ENCODE measurements at places on chromosomes 6 and 20. TPM values are rescaled to one million over a fixed set of nuclear protein-coding genes. Genes with fewer than 3 reads are reported as not detected.

Gene UNC5CL
- total RNA-seq, result 0.14 TPM

Gene KIF25
- not detected for total RNA-seq

Gene CST8
- total RNA-seq, result not detected

Gene OR12D2
- not detected for total RNA-seq

Gene ID4
- 0.13 TPM for total RNA-seq

Gene EEF1A1
- 16,437 TPM for total RNA-seq

Gene VGLL2
- total RNA-seq, result not detected

Gene SLC35D3
- total RNA-seq, result not detected

Gene TRIM10
- not detected for total RNA-seq

Gene TMEM14C
- total RNA-seq, result 107 TPM

Gene PRDM13
- total RNA-seq, result not detected

Gene CTCFL
- not detected for total RNA-seq

Gene DDX43
- total RNA-seq, result 0.66 TPM

Gene TUBB2B
- total RNA-seq, result 2.0 TPM

Gene HLA-DPB1
- total RNA-seq, result 20.8 TPM

Gene PRDM1
- 7.4 TPM for total RNA-seq

Gene HLA-DQB1
- total RNA-seq, result not detected

Gene LGSN
- total RNA-seq, result under 0.01 TPM

Gene FAM120B
- total RNA-seq, result 23.1 TPM

Gene BMP6
- total RNA-seq, result 203 TPM

Gene SRXN1
- total RNA-seq, result 38.2 TPM

Gene CLPSL1
- not detected for total RNA-seq

Gene LY6G6D
- not detected for total RNA-seq

Gene PAQR8
- 18.9 TPM for total RNA-seq

Gene NFATC2
- 7.0 TPM for total RNA-seq

Gene PRPH2
- total RNA-seq, result not detected

Gene WFDC5
- not detected for total RNA-seq

Gene TULP4
- 113 TPM for total RNA-seq

Gene NFYA
- total RNA-seq, result 17.3 TPM

Gene OR10C1
- not detected for total RNA-seq

Gene RAB22A
- 21.8 TPM for total RNA-seq

Gene GNAS-AS1
- total RNA-seq, result 0.57 TPM

Gene GINS1
- total RNA-seq, result 33.9 TPM

Gene GID8
- total RNA-seq, result 34.0 TPM

Gene CCN6
- not detected for total RNA-seq

Gene ERGIC3
- total RNA-seq, result 229 TPM

Gene CST4
- total RNA-seq, result not detected

Gene DST
- 439 TPM for total RNA-seq

Gene DPPA5
- total RNA-seq, result not detected

Gene PM20D2
- 20.7 TPM for total RNA-seq

Gene AVP
- not detected for total RNA-seq

Gene AP5S1
- total RNA-seq, result 14.0 TPM

Gene BEND6
- total RNA-seq, result 1.1 TPM

Gene OR2H1
- total RNA-seq, result not detected

Gene WFDC12
- total RNA-seq, result not detected

Gene FOXF2
- total RNA-seq, result not detected

Gene KIAA0408
- total RNA-seq, result 0.13 TPM

Gene MAS1
- not detected for total RNA-seq

All from thoracic aorta endothelial cell (primary cell).